ENCODE measurements at places on chromosomes 7 and 10. TPM values are rescaled to one million over a fixed set of nuclear protein-coding genes. Genes with fewer than 3 reads are reported as not detected.
A peak's percentile ranks its signal among the peaks of the same experiment; 100 is the strongest.

CLCN1 gene
- total RNA-seq, result not detected

BMI1 gene
- total RNA-seq, result 38.7 TPM

GPR158 gene
- total RNA-seq, result not detected

DNA sequence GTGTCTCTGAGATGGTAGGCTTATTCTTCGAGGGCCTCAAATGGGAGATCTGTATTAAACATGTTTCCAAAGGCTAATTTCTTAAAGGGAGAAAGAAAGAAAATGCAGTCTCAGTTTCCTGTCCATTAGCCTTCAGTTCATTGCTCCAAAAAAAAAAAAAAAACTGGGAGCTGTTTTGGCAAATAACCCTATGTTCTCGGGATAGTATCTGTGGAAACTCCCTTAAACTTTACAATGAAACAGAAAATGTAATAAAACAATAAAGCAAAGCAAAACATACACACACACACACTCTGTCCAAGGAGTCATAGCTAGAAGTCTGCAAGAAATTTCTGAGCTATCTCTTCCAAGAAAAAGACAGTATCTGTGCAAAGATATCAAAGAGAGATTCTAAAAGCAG, 172.5 kb upstream of the CELF2 start:
- no peak for DNase-seq

GRCh38 chr10:81848514-81848913, 26.5 kb upstream of the NRG3 start:
- no peak for DNase-seq

GRCh38 chr7:141464551-141464950, 86.7 kb upstream of the AGK start:
- no peak for DNase-seq

GRCh38 chr10:125130916-125131315, 29.4 kb downstream of the CTBP2 start:
- no peak for DNase-seq

DNA sequence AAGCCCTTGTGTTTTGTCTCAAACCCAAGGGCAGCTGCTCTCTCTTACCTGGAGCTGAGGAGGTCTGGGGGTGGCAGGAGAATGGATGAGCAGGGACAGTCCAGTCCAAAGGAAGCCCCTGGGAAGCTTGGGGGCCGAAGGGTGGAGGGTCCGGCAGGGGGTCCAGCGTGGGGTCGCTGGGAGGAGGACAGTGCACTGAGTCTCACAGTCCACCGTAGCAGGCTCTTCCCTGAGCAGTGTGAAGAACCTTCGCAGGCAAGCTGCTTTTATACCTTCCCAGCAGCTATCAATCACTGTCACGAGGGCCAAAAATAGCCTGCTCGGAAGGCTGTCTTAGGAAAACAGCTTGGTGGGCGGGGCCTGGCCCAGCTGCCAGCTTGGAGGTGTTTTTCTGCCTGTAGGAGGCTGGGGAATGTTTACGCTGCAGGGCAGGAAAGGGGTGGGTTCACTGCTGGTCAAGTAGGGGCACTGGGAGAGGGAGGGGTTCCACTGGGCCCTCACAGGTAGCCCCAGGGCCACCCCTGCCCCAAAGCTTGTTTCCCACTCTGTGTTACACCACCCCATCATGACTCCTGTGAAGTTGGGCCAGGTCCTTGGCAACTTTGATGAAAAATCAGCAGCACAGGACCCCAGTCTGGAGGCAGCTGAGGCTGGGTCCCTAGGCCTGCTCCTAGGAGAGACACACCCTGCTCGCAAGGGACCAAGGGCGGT, at the start of gene DEPP1:
Gene DEPP1 (minus strand): TSS at position 240 of the 711 bp plus-strand sequence. CDS start 779 bp downstream, outside the sequence.
- peak; percentile 30 for DNase-seq

GRCh38 chr10:68517188-68517587, 10.1 kb downstream of the SLC25A16 start:
- no peak for DNase-seq

DNA sequence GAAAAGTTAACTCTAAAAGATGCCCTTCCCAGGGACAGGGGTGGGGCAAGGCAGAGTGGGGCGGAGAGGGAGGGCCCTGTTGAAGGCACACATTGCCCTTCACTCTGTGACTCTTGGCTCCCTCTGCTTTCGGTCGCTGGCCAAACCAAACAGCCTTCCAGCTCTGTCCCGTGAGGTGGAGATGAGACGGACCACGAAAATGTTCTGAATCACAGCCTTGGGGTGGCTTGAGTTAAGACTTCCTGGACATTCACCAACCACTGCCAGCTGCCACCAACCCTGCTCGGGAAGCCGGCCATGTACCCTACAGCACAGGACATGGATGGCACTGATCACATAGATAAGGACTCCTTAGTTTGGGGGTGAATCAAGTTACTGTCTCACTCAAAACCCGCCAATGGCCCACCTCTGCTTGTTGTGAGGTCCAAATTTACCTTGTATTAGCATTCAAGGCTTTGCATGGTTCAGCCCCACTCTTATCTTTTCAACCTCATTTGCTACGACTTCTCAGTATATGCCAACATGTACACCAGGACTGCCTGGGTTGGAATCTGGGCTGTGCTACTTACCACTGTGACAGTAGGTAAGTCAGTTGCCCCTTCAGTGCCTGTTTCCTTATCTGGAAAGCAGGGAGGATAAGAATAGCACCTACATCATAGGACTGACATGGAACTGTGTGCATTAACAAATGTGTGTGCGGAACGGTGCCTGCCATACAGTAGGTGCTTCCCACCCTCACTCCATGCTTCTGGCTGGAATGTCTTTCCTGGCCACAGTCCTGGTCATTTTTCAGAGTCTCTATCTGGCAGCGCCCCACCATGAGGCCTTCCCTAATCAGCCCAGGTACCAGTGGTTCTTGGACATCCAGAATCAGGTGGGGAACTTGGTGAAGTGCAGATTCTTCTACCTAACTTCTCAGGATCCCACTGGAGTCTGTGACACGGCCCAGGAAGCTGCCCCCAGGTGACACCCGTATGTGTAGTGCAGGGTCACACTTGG, 28.0 kb downstream of the ITPRIP start:
- DNase-seq, result no peak

Data from activated CD8-positive, alpha-beta T cell treated with anti-CD3 and anti-CD28 coated beads for 36 hours (primary cell).